GM18507 (cell line): ENCODE measurements at places on chromosomes 2 and 18.

DNA sequence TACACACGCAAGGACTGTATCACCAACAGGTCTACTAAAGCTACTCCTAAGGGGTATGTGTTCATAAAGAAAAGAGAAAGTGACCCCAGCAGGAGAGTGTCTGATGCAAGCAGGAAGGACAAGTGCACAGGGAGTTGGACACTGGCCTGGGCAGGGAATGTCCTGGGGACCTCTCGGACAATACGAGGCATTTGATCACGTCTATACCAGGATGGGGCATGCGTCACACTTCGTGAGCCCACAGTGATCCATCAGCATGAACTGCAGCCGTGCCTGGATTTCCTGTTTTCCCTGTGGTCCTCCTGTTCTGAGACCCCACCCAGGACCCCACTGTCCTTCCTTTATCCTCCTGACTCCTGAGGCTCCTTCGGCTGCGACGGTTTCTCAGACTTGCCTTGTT, 113.9 kb downstream of the HDAC4 start:
- no peak for DNase-seq

- DNase-seq: no peak
Measured at GRCh38 chr2:86631846-86632485, 8.3 kb upstream of the RNF103 start.

DNA sequence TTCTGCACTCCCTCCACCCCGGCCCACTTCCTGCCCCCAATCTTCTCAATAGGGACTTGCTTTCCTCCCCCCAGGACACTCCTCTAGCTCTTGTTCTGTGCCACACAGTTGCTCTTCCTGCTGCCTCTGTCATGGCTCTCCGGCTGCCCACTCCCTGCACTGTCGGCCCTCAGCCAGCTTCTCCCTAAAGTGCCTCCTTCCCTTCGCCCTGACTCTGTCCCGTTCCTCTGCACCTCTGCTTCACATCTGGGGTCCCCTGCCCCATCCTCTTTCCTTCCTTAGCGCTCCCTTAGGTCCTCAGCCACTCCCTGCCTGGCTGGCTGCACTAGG, 132.1 kb downstream of the CABLES1 start:
- no peak for DNase-seq

- no peak for DNase-seq
Measured at GRCh38 chr2:233940376-233941276, 23.5 kb downstream of the TRPM8 start.

DNA sequence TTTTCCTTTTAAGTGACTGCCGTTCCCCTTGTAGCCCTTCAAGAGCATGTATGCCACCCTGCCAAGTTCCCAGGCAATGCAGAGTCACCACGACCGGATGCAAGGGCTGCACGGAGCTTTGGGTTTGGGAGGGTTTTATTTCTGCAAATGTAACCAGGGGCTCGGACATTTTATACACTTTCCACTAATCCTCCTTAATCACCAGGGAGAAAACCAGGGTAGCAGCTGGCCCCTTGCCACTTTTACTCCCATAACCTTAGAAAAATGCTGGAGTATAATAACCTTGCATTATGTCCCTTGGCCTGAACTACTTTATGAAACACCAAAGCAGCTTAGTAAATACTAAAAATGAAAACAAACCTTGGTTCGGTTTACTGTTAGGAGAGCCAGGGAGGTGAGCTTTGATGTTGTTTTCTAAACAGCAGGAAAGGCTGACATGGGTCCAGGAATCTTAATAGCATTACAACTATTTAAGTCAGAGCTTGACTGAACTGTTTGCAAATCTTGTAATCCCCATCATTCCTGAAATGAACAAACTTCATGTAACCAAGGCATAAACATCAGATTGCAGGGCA, 152.8 kb upstream of the RIOK3 start:
- no peak for DNase-seq

- DNase-seq: peak; percentile 11
Measured at GRCh38 chr2:12931186-12931844, 214.6 kb downstream of the TRIB2 start.

- DNase-seq: no peak
Measured at GRCh38 chr18:41121116-41121826, 833.8 kb upstream of the PIK3C3 start.

DNA sequence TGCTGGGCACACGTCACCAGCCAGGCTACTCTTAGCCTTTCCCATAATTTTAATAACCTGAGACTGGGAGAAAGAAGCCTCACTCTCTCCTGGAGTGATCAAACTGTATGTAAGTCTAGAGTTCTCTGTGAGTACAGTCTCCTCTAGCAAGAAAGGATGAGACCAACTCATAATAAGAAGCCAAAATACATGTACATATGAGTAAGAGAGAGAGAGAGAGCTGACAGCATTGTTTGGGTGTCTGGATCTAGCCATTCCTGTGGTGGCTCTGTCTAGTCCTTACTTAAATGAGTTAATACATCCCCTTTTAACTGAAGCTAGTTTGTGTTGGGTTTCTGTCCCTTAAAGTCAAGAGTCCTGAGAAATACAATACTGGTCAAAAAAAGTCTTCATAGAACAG, 26.0 kb upstream of the ANXA4 start:
- DNase-seq: no peak

- no peak for DNase-seq
Measured at GRCh38 chr2:186995092-186995491, 146.1 kb upstream of the ZSWIM2 start.

DNA sequence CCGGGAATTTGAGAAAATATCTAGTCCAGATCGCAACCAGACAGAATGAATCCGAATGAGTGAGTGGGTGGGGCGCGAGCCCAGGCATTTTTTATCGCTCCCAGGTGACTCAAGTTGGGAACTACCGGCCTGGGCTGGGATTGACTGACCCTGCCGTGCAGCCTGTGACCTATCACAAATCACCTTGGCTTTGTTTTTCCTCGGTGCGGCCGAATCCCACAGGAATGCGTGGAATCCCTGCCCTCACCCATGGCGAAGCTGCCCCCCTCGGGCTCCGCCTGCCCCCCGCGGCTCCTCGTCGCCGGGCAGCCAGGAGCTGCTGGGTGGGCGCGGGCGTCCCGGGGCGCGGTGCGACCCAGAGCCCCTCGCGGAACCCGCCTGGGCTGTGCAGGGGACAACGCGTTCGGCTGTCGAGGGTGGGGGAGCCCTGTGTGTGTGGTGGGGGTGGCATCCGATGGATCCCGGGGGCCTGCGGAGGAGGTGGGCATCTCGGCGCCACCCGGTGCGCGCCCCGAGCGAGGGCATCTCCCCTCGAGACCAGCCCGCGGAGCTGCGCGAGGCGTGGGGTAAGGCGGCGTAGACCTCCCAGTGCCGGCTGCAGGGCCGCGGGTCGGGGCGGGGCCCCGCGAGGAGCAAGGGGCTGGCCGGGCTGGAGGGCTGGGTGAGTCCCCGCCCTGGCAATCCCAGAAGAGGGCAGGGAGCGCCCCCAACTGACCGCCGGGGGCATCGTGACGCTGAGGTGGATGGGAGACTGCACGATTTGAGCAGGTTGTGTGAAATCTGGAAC, 16.5 kb downstream of the B3GNT7 start:
- peak; percentile 70 for DNase-seq

DNA sequence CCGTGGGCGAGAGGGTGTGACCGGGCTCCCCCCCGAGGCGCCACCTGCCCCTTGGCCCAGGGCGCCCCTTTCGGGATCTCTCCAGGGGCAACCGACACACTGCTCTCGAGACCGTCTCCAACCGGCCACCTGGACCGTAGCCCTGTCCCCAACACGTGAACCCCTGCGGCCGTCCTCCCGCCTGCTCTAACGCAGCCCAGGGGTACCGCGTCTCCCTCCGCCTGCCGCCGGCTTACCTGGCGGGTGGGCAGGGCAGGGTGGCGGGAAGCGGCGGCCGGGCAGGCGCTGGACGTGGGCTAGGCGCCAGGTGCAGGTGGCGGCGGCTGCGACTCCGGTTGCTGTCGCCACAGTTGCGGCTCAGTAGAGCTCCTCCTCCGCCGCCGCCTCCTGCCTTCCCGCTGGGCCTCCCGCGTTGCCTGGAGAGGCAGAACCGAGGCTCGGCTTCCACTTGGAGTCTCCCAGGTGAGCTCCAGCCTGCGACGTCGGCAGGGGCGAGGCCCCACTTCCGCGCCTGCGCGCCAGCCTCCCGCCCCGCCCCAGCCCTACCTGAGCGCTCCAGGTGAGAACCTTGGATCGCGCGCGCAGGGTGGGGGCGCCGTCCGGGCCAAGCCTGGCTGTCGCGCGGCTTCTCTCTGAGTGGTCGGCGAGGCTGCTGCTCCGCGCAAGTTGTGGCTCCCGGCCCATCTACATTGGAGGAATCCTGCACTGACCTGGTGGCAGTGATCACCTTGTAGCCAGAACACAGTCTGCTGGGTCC, at the start of gene GALNT3:
TSS of gene GALNT3 (minus strand) at position 469 of the 757 bp plus-strand sequence. CDS start 23,547 bp downstream, outside the sequence.
- DNase-seq: no peak

DNA sequence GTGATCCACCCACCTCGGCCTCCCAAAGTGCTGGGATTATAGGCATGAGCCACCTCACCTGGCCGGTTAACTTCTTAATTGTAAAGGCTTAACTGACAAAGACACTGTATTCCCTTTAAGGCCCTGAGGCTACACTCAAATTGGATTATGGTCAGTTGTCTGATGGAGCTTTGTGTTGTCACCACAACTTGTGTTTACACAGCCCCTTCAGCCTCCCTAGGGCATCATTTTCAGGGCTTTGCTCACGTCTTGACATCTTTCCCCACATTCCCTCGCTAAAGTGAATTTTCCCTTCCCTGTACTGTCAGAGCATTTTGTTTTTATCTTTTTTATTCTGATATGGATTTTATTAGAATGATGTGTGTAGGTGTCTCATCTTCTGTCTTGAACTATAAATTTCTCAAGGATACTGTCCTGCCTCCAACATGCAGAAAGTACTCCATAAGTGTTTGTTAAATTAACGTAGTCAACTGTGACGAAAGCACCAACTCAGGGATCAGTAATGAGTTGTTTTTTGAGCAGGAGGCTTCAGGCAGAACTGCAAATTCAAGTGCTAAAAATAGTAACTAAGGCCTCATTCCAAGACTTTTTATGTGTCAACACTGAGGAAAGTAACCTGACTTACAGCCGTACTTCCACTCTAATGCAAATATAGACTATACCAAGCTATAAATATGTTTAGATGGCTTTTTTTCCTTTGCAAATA, 77.1 kb upstream of the NARS1 start:
- DNase-seq: no peak

GRCh38 chr2:216534809-216535208, 36.2 kb downstream of the RPL37A start:
- DNase-seq: no peak
